AG10803 (cell line): ENCODE measurements at places on chromosomes 1 and 21.

- no peak for DNase-seq
Observed at GRCh38 chr1:115771094-115771846, 2.8 kb upstream of the CASQ2 start.

- DNase-seq, result no peak
Observed at GRCh38 chr1:172393354-172393753, 27.1 kb upstream of the C1orf105 start.

DNA sequence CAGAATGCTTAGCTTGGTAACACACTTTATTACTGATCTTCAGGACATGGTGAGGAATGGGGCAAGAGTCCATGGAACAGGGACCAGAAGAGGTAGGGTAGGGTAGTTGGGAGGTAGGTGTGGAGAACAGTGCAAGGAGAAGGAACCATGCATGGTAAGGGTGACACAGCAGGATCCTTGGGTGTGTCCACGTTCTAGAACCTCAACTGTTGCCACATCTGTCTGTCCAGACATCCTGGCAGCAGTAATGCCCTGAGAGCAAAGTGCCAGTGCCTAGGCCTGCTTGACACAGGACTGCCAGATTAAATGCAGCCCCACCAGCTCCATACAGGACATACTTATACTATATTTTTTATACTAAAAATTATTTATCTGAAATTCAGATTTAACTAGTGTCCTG lies 13.9 kb downstream of the DMAP1 start:
- DNase-seq, result peak; percentile 25

- DNase-seq, result no peak
Observed at GRCh38 chr1:116943438-116943837, 33.7 kb downstream of the PTGFRN start.

GRCh38 chr1:20087668-20088067 lies 17.7 kb downstream of the PLA2G5 start:
- no peak for DNase-seq

DNA sequence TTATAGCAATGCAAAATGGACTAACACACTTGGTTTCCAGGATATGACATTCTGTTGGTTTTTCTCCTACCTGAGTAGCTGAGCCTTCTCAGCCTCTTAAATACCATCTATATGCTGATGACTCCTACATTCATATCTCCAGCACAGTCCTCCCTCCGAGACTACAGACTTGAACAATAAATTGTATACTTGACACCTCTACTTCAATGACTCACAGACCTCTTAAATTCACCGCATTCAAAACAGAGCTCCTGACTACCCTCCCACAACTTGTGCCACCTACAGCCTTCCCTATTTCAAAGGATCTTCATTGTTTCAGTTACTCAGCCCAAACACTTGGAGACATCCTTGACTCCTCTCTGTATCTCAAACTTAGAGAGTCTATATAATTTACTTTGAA lies 66.8 kb upstream of the ASB17 start:
- no peak for DNase-seq
